ENCODE measurements at places on chromosomes 5 and 9. TPM values are rescaled to one million over a fixed set of nuclear protein-coding genes. Genes with fewer than 3 reads are reported as not detected.

- no peak for DNase-seq
- no peaks in the 10 kb centered on the region for H3K27me3 ChIP-seq
- H3K4me1 ChIP-seq, result no peaks in the 10 kb centered on the region
- no peak overlapping the region for H3K27ac ChIP-seq
- H3K4me3 ChIP-seq, result no peak overlapping the region
Measured at GRCh38 chr9:228929-229695, 14.4 kb downstream of the DOCK8 start.

The GNA14 gene
- not detected for total RNA-seq

DNA sequence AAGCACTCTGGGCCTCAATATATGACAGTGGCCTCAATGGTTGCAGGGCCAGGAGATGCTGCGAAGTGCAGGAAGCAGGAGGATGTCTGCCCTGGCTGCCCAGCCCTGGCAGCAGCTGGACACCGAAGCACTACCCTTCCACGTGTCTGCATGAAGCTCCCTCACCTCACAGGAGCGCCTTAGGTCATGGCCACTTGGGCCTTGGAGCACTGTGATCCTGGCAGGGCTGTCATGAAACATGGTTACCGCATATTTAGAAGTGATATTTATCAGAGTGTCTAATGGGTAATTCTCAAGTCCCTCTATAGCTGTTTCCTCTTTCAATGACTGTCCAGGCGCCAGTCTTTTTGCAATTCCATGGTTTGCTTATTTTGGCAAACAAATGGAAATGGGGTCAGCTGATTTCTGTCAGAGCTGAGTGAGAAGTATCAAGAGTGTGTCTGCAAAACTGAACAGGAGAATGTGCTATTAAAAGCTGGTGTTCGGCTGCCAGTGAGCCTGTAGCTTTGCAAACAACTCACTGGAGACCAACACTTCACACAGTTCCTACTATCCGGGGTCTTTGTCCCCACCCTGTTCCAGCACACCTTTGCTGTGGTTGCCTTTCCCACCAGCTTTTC lies 285.9 kb downstream of the KIF4B start:
- DNase-seq, result no peak
- no peaks in the 10 kb centered on the region for H3K36me3 ChIP-seq
- H3K4me3 ChIP-seq, result no peak overlapping the region
- no peak overlapping the region for H3K27ac ChIP-seq
- no peaks in the 10 kb centered on the region for H3K27me3 ChIP-seq

The PCDHGA5 gene
- 0.05 TPM for total RNA-seq

The PAPPA gene
- total RNA-seq, result not detected
